ENCODE measurements at places on chromosomes 3 and 15. TPM values are rescaled to one million over a fixed set of nuclear protein-coding genes. Genes with fewer than 3 reads are reported as not detected.

- no peak for DNase-seq
Measured at GRCh38 chr15:77358545-77359240, 61.2 kb downstream of the PEAK1 start.

GRCh38 chr15:95168951-95169431 lies 937.6 kb downstream of the MCTP2 start:
- DNase-seq, result no peak

- no peak for DNase-seq
Measured at GRCh38 chr15:48596415-48596814, 49.1 kb downstream of the FBN1 start.

- no peak for DNase-seq
Measured at GRCh38 chr3:128021768-128022372, 30.4 kb upstream of the SEC61A1 start.

DNA sequence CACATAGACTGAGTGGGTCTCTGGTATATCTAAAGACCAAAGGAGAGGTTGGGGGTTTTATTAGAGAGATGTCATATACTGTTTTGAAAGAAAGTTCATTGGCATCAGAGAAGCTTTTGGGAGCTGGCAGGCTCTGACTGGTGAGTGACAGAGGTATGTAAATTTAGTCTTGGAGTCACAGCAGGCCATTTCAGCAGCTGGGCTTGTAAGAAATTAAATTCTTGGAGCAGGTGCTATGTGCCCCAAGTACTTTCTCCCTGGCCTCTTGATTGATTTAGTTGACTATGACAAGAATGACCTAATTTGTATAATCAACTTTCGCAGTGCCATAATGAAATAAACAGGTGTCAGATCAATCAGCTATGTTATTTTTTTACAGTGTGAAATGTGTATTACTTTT lies 47.8 kb upstream of the CDAN1 start:
- DNase-seq, result no peak

- no peak for DNase-seq
Measured at GRCh38 chr3:35183927-35184675, 455.2 kb upstream of the ARPP21 start.

- no peak for DNase-seq
Measured at GRCh38 chr3:135084976-135085375, 289.9 kb downstream of the EPHB1 start.

- DNase-seq, result no peak
Measured at GRCh38 chr15:92805080-92805690, 94.9 kb upstream of the CHD2 start.

DLL4 gene
- polyA plus RNA-seq, result 4.1 TPM
